Astrocyte of the spinal cord (primary cell): ENCODE measurements at places on chromosomes 13 and 19.
A peak's percentile ranks its signal among the peaks of the same experiment; 100 is the strongest.

DNA sequence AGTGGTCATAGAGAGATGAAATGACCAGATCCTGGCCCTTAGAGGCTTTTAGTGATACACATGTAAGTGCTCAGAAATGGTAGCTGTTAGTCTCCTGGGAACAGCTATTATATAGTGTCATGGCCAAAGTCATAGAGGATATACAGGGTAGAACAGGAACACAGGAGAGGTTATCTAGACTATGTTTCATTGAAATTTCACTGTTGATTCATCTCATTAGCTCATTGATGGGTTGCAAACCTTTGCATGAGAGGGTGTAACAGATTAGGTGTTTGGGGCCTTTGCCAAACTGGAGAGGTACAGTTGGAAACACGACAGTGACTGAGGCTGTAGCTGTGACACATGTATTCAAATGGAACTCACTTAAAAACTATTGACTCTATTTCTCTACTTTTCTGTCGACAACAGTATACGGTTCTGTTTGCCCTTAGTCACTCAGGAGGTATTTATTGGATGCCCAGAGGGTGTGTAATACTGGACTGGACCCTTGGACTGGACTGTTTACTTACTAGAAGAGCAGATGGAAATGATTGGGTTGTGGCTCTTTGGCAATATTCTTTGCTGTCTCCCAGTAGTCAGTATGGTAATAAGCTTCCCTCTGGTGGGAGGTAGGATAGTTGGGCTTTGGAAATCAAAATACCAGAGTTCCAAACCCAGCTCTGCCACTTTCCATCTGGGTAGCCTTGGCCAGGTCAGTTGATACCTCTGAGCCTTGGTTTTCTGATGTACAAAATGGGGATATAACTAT lies 29.8 kb downstream of the ARHGAP35 start:
- peak; percentile 76 for DNase-seq

DNA sequence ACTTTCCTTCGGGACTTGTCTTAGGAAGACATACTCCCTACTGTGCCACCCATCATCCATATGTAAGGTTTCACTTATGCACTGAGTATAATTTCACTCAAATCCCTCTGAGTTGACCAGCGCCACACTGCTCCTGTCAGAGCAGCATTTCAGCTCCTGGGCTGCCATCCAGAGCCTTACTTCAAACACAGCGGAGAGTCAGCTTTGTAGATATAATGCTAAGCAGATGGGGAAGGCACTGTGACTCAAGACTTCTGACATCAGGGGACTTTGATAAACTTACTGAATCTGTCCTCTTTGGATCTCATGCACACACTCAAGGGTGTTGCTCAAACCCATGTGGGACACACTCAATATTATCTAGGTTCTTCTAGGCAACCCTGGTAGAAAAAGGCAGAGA lies 34.9 kb downstream of the DOCK9 start:
- DNase-seq: no peak

DNA sequence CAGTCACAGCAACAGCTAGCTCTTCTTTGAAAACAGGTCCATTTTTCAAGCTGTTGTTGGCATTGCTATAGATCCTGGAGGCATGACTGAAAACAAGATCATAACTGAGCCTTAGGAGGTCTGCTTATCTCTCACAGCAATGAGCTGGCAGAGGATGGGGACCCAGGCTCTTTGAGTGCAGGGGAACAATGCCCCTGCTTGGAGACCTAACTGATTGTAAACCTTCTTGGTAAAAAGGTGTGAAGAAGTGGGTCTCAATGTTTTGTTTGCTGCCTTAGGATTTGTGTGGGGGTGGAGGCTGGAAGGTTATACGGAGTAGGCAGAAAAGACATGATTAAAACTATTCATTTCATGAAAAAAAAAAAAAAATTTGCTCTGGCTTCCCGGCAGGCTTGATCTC lies 94.6 kb downstream of the EFNB2 start:
- DNase-seq: no peak

- DNase-seq: no peak
Measured at GRCh38 chr13:75513271-75513670, 24.4 kb downstream of the COMMD6 start.

DNA sequence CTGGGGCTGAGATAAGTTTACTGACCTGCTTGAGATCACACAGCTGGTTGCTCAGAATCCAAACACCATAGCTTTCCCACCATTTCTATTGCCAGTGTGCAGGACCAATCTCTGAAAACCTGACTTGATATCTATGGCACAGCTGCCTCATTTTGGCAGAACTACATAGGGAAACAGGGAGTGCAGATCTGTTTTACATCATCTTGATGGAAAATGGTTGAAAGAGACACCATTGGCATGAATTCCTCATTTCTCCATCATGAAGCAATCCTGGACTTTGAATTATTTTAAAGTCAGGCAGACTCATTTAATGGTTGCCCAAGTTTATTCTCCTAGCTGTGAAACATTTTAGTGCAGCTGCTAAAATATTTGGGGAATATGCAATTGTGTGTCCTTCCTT lies 1628.2 kb upstream of the SLC10A2 start:
- DNase-seq: no peak

GRCh38 chr13:33543089-33543459 lies 257.5 kb upstream of the STARD13 start:
- DNase-seq: no peak

DNA sequence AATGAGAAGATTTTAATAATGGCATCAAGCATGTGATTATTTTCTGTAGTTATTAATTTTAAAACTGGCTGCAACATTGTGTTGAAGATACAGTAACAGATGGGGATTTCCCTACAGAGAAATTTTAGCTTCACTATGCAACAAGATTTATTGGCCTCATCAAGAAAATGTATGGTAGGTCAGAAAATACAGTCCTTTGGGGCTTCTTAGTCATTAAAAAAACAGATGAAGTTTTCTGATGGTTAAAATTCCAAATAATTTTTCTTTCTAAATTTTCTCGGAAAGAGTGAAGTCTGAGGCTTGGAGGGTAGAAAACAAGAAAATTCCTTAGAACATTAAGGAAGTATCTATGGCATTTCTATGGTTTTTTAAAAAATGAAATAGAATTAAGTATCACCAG lies 1790.8 kb upstream of the PCDH20 start:
- DNase-seq: peak; percentile 35

DNA sequence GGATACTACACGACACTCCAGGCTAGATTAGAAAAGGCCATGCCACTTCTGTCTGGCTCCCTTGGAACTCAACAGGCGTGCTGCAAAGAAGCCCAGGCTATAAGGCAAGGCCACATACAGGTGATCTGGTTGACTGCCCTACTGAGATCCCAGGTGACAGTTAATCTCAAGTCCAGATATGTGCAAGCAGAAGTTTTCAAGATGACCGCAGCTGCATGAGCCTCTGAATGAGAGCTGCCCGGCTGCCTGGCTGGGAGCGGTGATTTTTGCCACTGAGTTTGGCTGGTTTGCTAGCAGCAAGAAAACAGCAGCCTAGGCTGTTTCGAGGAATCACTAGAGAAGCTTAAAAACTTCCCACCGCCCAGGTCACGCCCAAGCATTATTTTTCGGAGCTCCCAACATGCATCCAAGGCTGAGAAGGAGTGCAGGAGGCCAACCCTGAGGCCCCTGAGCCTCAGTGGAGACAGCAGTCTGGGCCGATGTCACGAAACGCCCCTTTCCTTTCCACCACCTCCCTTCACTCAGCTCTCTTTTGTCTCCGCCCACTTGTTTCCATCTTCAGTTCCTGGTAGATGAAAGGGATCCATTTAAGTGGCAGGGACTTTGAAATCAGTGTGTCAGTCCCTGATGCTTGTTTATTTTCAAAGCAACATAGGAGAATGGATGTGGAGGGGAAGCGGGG lies 14.0 kb upstream of the URI1 start:
- no peak for DNase-seq

DNA sequence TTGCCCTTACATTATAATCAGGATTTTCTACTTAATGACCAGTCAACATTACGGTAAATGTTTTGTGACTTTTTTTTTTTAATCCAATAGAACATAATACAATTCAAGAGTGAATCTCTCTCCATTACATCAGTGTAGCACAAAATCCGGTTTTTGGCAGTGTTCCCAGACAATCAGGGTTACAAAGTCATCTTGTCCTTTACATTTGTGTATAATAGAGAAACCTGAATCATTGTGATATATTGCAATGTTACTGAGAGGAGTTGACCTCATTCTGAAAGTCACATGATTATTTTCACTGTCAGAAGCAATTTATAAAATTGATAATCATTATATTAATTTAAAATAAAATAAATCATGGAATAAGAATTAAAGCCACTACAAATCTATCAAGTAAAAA lies 1346.0 kb upstream of the SPRY2 start:
- DNase-seq: peak; percentile 29

DNA sequence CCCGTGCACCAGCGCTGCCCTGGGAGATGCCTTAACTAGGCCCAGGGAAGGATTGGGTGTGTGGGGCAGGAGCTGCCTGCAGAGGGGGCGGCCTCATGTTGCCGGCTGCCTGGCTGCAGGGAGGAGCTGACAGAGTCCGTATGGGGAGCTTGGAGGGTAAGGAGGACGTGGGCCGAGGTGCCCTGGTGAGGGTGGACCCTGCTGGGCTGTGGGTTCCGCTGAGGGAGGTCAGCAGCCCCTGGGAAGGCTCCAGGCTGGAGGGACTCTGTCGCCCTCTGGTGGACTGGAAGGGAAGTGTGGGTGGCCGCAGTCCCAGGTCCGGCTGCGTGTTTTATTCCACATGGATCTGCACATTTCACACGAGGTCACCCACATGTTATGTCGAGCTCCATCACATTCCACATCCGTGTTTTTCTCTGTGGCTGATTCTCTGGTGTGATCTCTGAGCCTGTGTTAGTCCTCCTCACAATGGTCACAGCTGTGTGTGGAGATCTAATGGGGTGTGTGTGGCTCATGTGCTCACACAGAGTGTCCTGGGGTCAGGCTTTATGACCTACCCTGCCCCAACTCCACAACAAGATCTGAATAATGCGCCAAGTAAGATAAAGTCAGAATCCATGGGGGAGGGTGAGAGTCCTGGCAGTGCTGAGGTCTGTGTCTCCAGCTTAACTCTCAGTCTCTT lies 1.8 kb upstream of the CEACAM8 start:
- no peak for DNase-seq

GRCh38 chr13:28313579-28313978 lies 175.2 kb downstream of the PAN3 start:
- DNase-seq: no peak

DNA sequence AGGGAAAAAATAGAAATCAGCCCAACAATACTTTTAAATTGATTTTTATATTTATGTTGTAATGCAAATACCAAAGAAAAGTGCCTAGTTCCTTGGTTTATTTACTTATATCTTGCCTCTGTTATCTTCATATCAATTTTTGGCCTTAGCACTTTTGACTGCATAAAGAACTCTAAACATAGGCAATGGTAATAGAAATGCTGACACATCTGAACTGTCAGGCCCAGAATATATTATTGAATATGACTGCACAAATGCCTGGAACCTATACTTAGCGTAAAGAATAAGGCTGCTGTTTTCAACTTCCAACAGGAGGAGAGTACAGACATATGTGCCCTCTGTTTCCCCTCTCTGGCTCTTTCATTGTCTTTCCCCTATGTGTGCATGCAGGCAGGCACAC lies 91.1 kb downstream of the DNAJC15 start:
- no peak for DNase-seq

GRCh38 chr19:41427647-41428480 lies 690 bp upstream of the B3GNT8 start:
- DNase-seq: no peak

GRCh38 chr13:63367522-63368198 lies 1952.0 kb upstream of the PCDH20 start:
- DNase-seq: no peak

GRCh38 chr13:74093691-74094090 lies 40.5 kb downstream of the KLF12 start:
- DNase-seq: no peak
